NCI-H748 treated with DMSO at 0.1 percent for 48 hours (cell line): ENCODE measurements at places on chromosomes 5 and 9.

DNA sequence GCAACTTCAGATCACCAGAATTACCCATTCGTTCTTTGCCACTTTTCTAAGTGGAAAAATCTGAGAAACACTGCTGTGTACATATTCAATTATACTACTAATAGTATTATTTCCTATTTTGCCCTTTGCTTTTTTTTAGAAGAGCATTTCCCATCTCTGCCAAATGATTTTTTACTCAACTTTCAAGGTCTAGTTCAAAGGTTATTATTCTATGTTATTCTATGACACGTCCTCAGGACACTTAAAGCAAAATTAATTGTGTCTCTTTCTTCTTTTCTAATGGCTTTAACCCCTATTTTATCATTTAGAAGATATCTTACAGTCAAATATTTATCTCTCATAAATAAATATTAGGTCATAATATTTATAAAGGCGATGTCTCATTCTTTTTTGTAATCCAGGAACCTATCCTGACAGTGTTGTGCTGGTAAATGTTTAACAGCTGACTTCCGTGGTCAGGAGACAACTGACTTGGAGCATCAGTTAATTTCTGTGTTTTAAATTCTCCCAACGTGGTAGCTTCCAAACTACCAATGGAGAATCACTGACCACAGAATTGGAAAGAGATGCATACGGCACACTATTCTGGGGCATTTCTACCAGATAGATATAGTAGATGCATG lies 375.2 kb downstream of the ARRDC3 start:
- DNase-seq: no peak

DNA sequence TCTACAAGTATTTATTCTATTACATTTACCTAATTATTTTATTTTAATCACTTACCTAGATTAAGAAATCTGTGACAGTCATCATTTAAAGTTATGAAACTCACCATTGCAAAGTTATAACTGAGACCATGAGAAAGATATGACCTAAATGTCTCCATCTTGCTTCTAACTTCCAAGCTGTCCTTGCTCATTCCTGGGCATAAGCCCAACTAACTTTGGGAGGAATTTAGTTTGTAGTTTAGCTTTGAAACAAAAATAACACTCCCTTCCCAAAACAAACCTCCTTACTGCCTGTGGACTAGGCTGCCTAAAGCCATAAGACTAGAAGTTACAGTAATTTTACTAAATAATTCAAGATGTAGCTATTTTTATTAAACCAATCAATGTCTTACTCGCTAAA lies 195.6 kb upstream of the RAI14 start:
- DNase-seq: no peak

GRCh38 chr5:172255444-172255843 lies 28.1 kb downstream of the UBTD2 start:
- DNase-seq: no peak

GRCh38 chr5:156920861-156921431 lies 42.1 kb downstream of the TIMD4 start:
- DNase-seq: no peak

DNA sequence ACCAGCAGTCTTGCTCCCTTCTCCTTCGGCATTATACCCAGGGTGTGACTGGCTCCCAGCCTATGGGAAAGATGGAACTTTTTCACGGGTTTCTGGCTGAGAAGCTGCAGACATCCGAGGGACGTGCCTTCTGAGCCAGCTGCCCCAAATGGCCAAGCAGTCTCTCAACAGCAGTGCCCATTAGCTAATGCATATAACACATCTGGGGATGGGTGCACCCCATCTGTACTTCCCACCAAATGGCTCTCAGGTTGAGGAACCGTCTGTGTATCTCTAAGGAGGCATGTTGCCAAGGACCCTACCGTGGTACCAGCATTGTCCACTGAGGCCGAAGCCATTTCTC lies 25.0 kb downstream of the C5orf15 start:
- no peak for DNase-seq

DNA sequence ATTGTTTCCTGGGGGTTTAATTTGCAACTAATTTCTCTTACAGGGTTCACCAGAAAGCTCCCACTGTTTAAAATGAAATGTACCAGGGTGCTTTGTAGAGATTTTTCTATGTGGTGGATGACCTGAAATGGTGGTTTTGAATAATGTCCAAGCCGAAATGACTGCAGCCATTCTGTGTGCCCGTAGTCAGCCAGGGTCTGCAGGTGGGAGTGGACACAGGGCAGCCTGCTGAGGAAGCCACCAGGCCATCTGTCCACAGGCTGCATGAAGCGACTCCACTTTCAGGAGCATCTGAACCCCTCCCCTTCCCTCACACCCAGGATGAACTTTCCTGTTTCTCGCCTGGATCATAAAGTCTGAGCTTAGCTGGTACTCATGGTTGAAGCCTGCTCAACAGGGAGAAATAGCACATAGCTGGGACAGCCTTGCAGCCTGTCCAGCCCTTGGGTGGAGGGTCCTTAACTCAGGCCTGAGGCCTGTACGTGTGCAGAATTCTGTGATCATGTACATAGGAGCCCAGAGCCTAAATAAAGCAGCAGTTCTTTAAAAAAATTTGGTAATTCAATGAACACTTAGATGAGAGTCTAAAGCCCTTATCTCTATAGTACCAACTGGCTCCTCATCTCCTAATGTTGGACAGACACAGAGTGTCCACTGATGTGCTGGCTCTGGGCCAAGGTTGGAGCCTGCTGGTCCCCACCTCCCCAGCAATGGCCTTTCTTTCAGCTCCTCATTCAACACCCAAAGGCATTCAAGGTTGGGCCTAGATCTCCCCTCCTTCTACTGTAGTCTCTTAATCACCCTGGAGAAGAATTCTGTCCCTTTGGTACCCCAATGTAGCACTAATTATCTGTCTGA lies 72.8 kb downstream of the SHB start:
- no peak for DNase-seq

DNA sequence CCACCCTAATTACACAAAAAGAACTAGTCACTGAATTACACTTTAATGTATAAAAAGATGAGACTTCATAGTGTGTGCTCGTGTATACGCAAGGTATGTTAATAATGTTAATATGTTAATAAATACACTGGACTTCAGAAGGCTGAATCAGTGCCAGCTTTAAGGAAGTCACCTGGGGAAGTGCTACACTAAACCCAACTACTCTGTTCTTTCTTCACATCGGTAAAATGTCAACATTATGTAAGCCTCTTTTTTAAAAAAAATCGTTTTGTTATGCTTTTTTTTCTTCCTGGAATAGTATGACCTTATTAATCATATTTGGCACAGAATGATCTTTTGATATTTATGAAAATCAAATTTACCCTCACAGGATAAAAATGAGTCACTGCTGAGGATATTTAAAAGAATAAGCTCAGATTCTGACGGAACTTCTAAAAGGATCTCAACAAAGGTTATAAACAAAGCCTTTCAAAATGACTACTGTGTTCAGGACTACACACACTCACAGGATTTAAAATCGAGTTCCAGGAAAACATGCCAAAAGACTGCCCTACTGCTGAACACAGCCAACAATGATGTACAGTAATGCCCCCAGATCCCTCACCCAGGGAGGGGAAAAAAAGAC lies 75.9 kb downstream of the AUH start:
- no peak for DNase-seq

- DNase-seq: no peak
Measured at GRCh38 chr9:127360829-127361228, 36.1 kb upstream of the SLC2A8 start.

DNA sequence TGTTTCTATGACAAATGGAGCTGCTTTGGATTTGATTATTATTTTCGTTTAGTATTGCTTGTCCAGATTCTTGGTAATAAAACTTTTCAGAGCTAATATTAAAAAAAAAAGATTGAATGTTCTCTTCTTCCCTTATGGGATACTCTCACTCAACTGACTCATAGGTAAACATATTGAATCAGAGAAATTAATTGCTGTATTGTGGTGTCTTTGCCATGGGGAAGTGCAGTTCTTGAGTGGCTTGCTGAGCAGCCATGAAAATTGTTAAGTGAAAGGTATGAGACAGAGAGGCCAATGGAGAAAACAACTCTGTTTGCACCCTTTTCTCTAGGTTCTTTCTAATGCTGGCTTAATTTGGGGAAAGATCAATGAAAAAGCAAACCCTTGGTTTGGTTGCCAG lies 149.9 kb upstream of the HMHB1 start:
- no peak for DNase-seq

- DNase-seq: no peak
Measured at GRCh38 chr5:24539613-24540012, 105.2 kb downstream of the CDH10 start.

GRCh38 chr5:135323701-135324132 lies 75.3 kb downstream of the MACROH2A1 start:
- no peak for DNase-seq

GRCh38 chr5:82594097-82594496 lies 315.9 kb upstream of the RPS23 start:
- no peak for DNase-seq

DNA sequence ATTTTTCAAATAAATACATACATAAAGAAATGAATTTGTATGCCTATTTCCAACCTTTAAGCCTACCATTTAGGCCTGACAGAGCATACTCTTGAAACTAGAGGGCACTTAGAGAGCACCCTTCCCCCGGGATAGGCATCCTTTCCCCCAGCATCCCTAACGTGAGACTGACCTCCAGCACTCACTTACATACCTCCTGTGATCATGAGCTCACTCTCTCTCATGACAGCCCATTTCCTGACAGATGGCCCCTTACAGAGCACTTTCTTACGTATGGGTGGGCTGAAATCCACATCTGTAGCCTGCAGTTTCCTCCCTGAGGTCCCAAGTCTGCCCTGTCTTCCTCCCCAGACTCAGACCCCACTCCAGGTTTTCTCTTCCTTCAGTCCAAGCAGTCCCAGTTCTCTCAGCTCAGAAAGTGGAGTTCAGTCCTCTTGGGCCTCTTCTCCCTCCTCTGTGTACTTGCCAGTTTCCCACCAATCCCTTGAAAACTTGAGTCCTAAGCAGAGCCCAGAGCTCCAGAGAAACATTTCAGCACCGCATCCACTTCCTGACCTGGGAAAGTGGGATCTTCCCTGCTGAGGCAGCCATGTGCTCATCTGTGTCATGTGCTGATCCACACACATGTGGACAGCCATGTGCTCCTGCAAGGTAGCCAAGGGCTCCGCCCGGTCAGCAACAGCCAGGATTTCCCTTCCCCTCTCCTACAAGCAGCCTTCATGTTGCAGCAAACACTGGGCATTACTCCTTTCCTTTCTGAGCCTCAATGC lies 2.2 kb upstream of the CDX1 start:
- no peak for DNase-seq

DNA sequence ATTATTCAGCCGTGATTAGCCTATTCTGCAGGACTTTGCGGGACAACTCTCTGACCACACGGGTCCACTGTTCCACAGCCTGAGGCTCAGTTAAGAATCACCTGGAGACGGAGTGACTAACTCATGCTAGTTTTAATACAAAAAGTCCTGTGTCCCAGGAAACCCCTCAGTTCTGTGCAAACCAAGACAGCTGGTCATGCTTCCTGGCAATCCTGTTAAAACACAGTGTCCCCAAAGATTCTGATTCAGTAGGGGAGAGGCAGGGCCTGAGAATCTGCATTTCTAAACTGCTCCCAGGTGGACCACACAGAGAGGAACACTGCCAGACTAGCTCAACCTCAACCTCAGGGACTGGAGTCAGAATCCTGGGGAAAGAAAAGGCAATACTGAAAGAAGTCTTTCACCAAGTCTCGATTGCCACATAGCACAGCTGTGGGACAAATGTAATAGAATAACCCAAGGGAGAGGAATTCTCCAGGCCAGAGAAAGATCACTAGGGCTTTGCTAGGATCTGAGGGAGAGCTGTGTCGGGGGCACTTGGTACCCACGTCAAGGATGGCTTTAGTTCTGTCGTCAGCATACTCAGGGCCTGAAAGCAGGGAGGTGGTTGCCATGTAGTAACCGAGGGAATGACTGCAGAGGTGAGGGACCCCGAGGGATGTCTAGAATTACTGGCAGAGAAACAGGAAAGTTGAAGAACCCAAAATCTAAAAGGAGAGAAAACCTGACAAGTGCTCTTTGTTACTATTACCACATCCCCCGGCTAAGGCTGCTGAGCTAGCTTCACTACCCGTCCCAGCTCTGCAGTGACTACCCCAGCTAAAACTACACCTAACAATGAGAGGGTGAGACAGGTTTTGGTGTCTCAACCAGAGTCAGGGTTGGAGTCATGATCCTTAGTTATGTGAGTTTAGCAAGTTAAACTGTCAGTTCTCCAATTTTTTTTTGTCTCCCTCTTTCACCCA lies 8.6 kb downstream of the SUSD1 start:
- no peak for DNase-seq

DNA sequence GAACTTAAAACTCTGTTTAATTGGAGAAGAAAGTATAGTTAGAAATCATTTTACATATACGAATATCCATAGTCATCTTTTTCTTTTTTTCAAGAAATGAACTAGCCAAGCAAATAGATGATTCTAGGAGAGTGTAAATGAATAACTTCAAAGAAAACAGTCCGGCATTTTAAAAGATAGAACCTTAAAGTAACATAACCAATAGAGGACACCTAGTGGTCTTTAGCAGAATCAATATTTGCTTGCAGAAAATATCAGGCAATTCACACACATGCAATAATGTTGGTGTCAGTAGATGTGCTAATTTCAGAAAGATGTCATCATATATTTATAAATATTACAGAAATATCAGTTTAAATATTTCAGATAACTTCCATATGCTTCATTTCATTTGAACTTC lies 57.1 kb downstream of the HCN1 start:
- DNase-seq: no peak

GRCh38 chr9:16386007-16386826 lies 484.3 kb downstream of the BNC2 start:
- no peak for DNase-seq

GRCh38 chr5:150615141-150615699 lies 25.2 kb upstream of the SYNPO start:
- no peak for DNase-seq

DNA sequence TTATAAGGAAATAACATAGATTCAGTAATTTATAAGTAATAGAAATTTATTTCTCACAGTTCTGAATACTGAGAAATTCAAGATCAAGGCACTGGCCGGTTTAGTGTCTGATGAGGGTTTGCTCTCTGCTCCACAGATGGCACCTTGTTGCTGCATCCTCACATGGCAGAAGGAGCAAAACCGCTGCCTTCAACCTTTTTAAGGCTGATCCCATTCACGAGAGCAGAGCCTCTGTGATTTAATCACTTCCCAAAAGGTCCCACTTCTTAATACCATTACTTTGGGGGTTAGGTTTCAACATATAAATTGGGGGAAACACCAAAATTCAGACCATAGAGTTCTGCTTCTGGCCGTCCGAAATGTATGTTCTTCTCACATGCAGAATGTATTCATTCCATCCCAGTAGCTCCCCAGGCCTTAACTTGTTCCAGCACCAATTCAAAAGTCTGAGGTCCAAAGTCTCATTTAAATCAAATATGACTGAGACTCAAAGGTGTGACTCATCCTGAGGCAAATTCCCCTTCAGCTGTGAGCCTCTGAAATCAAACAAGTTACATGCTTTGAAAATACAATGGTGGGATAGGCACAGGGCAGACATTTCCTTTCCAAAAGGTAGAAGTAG lies 30.6 kb downstream of the BAAT start:
- DNase-seq: no peak

DNA sequence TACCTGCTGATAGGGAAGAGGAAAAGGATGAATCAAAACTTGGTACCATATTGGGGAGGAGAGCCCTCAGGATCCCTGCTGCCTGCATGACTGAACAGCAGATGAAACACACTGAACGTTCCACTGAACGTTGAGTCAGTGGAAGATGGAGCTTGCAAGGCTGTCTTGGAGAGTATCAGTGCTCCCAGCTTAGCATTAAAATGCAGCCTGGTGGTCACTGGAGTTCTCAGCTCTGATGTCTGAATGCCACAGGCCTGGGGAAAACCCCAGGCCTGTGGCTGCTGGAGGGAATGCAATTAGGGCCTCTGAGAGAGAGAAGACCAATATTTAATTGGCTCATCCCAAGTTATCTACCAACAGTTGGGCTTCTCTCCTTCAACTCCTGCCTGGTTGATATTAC lies 54.5 kb downstream of the PDE4D start:
- no peak for DNase-seq
